ENCODE measurements at places on chromosomes 12 and 14.

- no peak for DNase-seq
These were observed 33.8 kb downstream of the CREBL2 start for GRCh38 chr12:12645485-12645884.

- no peak for DNase-seq
These were observed 70.8 kb downstream of the NCOR2 start for GRCh38 chr12:124496584-124496983.

- no peak for DNase-seq
These were observed 19.3 kb upstream of the SERPINA6 start for GRCh38 chr14:94342334-94342934.

GRCh38 chr14:79278286-79278797 is 933.0 kb downstream of the DIO2 start:
- no peak for DNase-seq

- no peak for DNase-seq
These were observed 101.6 kb upstream of the PLXNC1 start for GRCh38 chr12:94046626-94047410.

DNA sequence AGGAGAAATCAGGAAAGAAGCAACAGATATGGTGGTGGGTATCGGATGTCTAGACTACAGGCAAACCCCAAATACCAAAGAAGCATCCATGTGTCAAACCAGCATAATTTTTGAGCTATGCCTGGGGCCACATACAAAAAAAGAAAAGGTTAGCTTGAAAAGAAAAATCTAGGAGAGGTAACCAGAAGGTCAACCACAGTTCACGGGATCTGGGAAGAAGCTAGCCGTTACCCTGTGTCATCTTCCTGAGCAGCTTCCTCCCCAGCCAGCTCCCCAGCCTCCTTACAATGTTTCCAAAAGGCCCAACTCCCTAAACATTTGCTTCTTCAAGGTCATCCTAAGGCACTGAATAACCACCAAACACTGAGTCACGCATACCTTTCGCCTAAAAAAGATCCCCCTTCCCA is 3.1 kb downstream of the SINHCAF start:
- no peak for DNase-seq
